H54 (cell line): ENCODE measurements at places on chromosomes 1 and 21.

GRCh38 chr1:8984990-8985389 lies 39.3 kb downstream of the CA6 start:
- DNase-seq = no peak

DNA sequence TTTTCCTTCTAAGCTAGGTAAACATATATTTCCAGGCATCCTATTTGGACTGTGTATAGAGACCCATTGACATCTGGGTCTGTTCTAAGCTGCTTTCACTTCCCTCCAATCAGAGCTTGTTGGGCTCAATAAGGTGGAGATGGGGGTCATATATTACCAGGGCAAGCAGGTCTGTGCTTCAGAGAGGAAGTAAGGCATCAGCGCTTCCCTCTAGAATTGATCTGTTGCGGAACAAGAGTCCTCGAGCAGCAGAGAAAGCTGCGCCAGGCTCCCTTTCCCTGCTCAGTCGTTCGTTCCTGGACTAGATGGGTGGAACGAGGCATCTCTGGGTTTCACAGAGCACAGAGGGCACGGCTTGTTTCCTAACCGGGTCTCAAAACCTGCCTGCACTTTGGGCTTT lies 63.5 kb downstream of the DISC1 start:
- no peak for DNase-seq

DNA sequence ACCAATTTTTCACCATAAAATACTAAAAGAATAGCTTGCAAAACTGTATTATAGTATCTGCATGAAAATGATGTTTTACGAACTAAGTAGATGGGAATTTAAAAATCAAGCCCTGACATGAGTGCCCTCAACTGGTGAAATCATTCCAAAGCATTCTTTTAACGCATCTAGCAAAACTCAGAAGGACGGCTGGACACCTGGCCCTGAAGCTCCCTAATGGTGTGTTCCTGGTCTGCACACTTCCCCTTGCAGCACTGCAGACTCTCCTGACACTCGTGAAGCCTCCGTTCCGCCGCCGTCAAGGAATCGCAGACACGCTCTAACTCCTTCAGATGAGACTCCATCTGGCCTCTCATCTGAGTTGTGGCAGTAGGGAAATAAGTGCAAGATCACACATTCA lies 39.9 kb downstream of the ODF2L start:
- no peak for DNase-seq

DNA sequence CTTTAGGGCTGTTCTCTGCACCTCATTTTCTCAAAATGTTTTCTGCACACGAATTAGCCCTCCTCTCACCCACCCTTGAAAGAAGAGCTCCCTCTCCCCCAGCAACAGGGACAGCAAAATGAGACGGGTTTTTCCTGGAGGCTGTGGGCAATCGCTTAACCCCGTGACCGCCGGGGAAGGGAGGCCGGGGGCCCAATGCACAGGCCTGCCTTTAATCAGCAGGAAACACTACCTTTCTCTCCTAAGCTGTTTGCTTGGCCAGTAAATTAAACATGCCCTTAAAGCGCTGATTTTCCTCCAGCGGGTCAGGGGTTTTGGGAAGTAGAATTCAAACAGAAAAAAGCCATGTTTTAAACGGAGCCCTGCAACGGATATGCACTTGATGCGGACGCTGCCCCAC lies 114.4 kb downstream of the PRDM16 start:
- DNase-seq = no peak

DNA sequence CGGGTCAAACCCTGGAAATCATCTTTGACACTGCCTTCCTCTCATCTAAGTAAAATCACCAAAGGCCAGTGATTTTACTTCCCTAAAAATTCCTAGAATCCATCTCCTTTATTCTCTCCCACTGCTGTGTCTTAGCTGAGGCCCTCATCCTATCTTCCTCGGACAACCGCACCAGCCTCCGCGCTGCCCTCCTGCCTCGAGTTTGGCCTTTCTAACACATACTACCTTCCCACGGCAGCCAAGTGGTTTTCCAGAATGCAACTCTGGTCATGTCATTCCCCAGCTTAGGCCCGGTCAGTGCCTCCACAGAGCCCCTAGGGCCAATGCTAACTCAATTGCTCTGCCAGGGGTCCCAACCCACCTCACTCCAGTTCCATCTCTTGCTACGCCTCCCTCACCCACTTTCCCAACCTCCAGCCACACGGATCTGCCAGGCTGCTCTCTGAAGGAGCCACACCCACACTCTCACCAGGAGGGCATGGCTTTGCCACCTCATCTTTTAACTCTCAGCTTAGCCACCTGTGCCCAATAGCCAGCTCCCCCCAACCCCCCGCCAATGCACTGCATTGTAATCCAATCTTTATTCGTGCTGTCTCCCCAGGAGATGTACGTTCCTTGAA lies 6.8 kb downstream of the TMEM9 start:
- no peak for DNase-seq

DNA sequence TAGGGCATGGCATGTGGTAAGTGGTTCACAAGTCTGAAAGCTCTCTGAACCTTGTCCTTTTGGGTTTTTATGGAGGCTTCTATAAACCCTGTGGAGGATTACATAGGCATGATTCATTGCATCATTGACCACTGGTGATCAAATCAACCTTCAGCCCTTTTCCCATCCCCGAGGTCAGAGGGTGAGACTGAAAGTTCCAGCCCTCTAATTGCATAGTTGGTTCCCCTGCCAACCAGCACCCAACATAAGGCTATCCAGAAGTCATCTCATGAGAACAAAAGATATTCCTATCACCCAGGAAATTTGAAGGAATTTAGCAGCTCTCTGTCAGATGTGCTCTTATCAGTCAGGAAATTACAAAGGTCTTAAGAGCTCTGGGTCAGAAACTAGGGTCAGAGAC lies 89.5 kb upstream of the ARTN start:
- no peak for DNase-seq

- peak; percentile 42 for DNase-seq
Observed at GRCh38 chr1:247007511-247008405, at the start of gene ZNF695. ZNF695 (minus strand) TSS chr1:247008057; CDS start chr1:247007908, 149 bp downstream.
